ENCODE measurements at places on chromosomes 6 and 20.
A peak's percentile ranks its signal among the peaks of the same experiment; 100 is the strongest.

- no peak for DNase-seq
These were observed 352.5 kb upstream of the PRND start for GRCh38 chr20:4369119-4369797.

DNA sequence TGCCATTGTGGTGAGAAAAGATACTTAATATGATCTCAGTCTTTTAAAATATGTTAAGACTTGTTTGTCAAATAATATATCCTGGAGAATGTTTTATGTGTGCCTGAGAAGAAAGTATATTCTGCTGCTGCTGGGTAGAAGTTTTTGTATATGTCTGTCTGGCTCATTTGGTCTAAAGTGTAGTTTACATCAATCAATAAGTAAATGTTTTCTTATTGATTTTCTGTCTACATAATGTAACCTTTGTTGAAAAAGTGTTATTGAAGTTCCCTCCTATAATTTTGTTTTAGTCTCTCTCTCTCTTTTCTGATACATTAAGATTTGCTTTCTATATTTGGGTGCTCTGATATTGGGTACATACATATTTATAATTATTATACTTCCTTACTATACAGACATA is 201.2 kb downstream of the THBS2 start:
- no peak for DNase-seq

- no peak for DNase-seq
These were observed 227.4 kb downstream of the TMEM200A start for GRCh38 chr6:130593200-130593599.

DNA sequence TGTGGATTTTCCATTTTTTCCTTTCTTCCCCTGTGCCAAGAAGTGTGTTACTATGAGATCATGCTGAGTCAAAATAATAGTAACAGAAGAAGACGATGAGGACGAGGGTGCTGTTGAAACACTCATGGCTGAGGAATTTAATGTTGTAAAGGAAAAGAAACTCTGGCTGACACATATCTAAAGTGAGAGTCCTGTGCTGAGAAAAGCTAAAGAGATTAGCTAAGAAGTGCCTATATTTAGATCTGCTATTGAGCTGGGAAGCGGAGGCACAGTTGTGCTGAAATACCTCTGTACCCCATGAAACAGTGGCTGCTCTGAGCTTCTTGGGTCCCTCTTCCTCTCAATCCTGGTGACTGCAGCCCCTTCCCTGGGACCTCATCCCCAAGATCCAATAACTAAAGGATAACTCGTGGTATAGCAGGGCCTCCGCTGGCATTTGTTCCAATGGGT is 1.1 kb upstream of the SYTL3 start:
- no peak for DNase-seq

- DNase-seq: no peak
These were observed 42.5 kb downstream of the LYRM2 start for GRCh38 chr6:89596056-89596455.

GRCh38 chr6:28910901-28911690 is 12.7 kb downstream of the TRIM27 start:
- DNase-seq: no peak

DNA sequence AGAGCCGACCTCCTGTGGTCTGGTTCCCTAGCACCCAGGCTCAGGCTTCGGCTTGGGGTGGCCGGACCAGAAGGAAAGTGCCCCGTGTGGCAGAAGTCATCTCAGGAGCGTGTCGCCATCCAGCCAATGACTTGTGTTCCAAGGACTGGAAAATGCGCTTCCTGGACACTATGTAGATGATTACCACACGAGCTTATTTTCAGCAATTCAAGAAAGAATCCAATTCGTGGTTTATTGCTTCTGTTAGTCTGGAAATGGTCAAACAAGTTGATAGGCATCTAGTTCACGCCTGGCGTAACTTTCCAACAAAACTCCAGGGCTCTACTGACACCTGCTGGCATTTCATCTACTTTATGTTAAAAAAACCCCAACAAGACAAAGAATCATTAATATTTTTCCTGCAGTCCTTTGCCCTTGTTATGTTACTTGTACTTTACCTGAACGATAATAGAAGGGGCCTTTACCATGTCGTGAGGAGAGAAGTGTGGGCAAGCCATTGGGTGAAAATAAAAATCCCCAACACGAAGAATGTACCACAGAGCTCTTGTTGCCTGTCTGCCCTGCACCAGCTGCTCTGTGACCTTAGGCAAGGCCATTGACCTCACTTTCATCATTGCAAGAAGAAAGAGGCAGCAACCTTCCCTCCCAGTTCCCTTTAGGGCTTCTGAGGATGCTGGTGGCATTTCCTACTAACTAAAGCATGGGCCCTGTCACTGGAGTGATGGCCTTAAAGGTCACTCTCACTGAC is 154.7 kb upstream of the LAMP5 start:
- DNase-seq: peak; percentile 65

DNA sequence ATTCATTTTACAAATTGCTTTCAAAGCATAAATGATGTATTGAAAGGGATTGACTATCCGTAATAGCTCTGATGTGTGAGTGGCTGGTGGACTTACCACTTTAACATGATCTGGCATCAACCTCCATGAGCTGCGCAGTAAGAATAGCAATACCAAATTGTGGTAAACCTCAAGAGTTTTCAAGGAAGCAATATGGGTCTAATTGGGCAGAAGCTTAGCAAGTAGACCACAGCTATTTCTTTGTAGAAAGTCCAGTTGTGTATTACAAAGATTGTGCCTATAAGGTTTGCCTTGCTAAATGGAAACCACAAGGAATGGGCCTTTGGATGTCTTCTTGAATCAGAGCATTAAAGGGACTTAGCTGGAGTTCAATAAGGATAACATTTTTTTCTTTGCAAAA is 736.6 kb downstream of the KIF16B start:
- DNase-seq: no peak

DNA sequence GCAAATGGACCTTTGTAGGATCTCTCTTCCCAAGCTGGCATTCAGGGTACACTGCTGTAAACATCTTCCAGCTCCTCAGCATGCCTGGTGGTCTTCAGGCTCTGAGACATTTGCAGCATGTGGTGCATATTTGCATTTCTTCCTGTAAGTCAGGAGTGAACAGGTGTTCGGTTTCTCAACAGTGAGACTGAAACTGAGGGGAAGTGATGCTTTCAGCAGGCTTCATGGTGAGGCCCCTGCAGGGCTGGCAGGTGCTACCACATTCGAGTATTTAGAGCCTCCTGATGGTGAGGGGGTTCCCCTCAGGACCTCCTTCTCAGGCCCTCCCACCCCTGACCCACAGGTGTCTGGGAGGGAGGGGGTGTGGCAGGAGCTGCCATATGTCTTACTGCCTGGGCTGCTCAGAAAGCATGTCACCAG is 15.1 kb downstream of the MYBL2 start:
- peak; percentile 99 for DNase-seq

DNA sequence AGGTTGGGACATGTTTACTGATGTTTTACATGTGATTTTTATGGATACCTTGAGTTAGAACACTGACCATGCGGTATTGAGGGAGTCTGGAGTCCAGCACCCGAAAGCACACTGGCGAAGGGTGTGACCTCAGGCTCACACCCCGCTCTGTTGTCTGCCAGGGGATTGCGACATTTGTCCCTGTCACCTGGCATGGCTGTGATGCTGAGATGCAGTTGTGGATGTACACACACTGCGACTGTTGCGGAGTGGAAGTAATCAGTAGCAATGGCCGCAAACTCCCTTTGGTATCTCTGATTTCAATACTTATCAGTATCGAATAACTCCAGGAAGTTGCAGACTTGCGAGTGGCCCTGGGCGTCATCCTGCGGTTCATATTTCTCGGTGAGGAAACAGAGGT is 43.2 kb downstream of the CDH4 start:
- DNase-seq: no peak

GRCh38 chr6:43708860-43709653 is 21.5 kb upstream of the MRPS18A start:
- DNase-seq: no peak

- DNase-seq: no peak
These were observed 698.5 kb downstream of the FRK start for GRCh38 chr6:115362234-115362633.
